Activated naive CD4-positive, alpha-beta T cell (primary cell): ENCODE measurements at places on chromosomes 2 and 18.

- no peak for DNase-seq
Observed at GRCh38 chr2:109247812-109248211, 118.8 kb downstream of the SH3RF3 start.

GRCh38 chr2:27191070-27191829 is 20.6 kb upstream of the ATRAID start:
- DNase-seq: no peak

DNA sequence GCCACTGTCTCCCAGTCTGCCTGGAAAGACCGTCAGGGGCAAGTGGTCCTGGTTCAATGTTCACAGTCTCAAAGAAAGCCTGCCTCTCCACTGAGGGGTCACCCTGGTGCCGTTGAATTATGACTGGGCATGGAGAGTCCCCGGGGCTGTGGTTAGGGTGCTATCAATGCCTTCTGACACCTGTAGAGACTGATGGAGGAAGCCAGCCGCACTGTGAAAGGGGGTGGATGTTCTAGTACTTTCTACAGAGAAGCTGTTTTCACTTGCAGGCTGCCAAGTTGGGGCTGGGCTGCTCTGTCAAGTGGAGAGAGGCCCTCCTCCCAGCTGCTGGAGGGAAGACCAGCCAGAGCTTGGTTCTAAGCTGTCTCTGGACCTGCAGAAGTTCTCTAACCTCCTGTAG is 80.5 kb downstream of the BCL2L11 start:
- no peak for DNase-seq

GRCh38 chr2:85791704-85792565 is 38.1 kb downstream of the ATOH8 start:
- no peak for DNase-seq

DNA sequence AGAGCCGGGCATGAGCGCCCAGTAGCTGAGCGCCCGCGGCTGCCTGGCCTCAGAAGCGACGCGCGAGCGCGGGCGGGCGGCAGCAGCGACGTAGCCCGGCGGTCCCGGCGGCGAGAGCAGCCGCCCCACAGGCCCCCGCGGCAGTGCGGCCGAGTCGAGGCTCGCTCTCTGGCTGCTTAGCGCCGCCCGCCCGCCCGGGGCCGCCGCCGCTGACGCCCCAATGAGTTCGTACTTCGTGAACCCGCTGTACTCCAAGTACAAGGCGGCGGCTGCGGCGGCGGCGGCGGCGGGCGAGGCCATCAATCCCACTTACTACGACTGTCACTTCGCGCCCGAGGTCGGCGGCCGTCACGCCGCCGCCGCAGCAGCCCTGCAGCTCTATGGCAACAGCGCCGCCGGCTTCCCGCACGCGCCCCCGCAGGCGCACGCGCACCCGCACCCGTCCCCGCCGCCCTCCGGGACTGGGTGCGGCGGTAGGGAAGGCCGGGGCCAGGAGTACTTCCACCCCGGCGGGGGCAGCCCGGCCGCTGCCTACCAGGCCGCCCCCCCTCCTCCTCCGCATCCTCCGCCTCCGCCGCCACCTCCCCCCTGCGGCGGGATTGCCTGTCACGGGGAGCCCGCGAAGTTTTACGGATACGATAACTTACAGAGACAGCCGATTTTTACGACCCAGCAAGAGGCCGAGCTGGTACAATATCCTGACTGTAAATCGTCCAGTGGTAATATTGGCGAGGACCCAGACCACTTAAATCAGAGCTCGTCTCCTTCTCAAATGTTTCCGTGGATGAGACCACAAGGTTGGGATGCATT is 847 bp downstream of the HOXD8 start:
- no peak for DNase-seq

- DNase-seq: no peak
Observed at GRCh38 chr2:133819906-133820305, 251.6 kb upstream of the NCKAP5 start.

DNA sequence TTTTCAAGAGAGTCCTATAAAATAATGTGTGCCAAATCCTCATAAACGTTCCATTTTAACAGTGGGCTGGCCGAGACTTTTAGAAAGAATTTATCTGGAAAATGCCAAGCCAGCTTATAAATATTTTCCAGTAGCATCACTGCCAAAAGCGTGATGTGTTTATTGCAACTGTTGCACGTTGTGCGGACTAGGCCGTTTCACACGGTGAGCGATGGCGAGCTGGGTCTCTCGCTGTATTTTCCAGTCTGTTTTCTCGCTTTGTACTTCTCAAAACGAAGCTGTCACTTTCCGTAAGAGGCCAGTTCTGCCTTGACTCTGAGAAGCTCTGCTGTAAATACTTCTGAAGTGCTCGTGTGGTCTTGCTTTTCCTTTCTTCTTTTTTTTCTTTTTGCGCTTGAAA is 65.0 kb upstream of the ZNF236 start:
- DNase-seq: no peak

DNA sequence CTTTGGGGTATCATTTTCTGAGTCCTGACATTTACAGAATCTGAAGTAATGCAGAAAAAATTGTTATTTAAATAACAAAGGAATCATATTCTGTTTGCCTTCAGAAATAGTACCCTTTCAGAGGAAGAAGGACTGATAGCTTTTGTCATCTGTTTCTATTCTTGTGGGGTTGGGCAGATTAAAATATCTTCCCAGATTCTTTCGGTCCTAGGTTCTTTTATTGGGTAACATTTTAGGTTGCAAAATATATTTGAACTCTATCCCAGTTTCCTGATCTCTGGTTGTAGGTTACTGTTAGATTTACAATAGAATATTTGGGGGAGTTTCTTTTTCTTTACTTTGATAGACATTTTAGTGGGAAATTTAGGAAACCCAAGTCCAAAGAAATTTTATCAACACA is 550.5 kb downstream of the SPAG16 start:
- no peak for DNase-seq

- no peak for DNase-seq
Observed at GRCh38 chr2:166384774-166385173, 9.0 kb upstream of the SCN9A start.

DNA sequence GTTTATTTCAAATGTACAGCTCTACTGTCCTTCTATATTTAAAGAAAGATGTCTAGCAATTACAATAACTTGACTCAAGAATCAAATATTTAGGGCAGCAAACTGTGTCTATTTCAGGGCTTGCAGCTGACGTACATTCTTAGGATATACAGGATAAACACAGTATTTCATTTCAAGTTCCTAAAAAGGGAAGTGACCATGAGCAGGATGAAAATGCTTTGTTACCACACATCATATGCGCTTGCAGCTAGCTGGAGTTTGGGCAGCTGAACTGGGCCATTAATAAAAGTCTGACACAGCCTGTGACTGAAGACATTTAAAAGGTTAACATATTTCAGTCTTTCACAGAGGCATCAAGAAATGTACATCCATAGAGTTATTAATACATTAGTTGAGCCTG is 264.6 kb upstream of the TRIB2 start:
- DNase-seq: no peak

DNA sequence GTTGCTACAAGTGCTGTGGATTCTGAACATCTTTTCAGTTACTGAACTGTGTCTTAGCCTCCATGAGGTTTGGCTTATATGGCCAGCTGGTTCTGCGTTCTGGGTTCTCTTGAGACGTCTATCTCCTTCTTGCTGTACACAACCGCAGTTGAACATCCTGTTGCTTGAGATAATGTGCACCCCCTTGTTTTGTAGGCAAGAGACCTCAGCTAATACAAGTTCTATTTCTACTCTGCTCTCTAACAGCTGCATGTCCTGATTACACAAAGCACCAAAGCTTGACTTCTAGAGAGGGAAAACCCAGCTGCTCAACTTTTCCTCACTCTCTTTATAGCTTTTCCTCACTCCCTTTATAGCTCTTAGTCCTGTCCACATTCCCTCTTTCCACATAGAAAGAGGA is 176.0 kb downstream of the LTBP1 start:
- no peak for DNase-seq

- no peak for DNase-seq
Observed at GRCh38 chr18:72444798-72445155, 99.4 kb downstream of the CBLN2 start.

DNA sequence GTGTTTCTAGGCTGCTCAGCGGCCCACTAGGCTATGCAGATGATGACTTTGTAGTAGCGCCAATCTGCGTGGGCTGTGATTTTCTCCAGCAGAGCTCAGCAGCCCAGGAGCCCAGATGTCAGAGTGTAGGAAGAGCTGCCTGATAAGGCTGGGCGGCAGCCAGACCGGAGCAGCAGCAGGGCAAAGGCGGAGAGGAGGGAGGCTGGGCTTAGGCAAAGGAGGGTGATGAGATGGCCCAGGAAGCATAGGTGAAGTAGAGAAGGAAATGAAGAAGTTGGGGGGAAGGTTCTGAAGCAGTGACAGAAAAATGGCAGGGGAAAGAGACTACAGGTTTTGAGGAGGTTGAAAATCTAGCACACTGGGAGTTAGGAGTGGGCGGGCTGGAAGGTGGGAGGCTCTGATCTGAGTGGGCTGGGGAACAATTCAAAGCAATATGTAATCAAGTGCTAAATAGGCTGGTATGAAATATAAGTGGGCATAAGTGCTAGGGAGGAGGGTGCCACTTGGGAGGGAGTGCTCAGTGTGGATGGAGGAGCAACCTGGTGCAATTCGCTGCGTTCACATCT is 50.6 kb upstream of the STPG4 start:
- no peak for DNase-seq

DNA sequence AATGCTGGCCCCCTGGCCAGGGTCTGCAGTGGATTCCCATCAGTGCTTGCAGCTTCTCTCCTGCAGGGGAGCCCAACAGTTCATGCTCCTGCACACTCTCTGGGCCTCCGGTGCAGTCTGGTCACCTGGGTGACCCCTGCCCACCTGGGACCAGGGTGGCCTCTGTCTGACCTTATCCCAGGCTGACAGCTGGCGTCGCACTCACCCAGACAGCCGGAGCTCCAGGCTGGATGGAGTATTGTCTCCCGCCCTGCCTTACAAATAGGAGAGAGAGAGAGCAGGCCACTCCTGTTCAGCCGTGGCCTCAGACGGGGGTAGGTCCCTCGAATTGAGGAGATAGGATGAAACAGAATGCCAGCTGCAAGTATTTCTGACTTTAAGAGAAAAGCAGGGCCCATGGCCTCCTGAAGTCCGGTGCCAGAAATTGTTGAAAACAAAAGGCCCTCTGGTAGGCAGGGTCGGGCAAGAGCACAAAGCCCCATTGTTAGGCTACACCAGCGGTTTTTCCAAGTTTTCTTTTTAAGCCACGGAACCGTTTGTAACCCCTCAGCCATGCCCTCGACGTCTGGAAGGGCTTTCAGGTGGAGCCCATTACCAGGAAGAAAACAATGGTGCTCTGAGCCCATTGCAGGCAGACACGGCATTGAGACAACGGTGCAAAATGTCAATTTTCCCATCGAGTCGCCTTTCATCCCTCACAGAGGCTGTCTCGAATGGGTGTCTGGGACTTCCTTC is 258.4 kb downstream of the BCL11A start:
- DNase-seq: no peak

DNA sequence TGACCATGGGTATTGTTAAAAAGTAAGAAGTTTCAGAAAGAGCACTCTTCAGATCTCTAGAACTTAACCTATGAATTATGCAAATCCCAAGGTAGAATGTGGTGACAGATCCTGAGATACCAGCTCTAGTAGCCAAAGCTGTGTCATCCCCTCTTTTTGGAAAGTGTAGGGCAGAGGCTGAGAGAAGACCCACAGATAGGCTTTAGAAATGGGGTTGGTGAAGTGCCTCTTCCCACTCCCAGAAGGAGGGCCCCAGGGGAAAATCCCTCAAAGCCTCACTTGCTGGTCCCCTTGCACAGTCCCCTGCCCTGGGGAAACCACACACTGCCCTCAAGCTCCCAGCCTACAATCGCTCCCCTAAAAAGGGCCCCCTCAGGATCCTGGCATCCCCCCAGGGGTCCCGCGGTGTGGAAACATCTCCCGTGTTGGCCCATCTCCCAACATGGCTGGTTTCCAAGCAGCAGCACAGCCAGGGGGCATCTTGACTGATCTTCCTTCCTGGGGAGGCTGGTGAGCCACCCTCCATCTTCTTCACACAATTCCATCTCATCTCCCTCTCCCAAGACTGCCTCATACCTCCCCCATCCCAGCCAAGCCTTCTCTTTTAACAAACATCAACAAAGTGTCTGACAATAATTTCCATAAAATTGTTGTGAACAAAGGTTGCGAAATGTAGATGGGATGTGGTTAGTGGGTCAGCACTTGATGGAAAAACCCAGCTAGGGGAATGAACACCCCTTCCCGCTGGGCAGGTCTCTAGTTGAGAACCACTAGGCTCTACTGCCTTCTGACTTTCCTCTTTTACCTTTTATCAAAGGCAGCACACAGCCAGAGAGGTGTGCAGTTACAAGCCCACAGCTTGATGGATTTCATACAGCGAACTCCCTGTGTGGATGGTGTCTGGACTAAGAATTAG is 25.1 kb downstream of the MAL start:
- DNase-seq: no peak

DNA sequence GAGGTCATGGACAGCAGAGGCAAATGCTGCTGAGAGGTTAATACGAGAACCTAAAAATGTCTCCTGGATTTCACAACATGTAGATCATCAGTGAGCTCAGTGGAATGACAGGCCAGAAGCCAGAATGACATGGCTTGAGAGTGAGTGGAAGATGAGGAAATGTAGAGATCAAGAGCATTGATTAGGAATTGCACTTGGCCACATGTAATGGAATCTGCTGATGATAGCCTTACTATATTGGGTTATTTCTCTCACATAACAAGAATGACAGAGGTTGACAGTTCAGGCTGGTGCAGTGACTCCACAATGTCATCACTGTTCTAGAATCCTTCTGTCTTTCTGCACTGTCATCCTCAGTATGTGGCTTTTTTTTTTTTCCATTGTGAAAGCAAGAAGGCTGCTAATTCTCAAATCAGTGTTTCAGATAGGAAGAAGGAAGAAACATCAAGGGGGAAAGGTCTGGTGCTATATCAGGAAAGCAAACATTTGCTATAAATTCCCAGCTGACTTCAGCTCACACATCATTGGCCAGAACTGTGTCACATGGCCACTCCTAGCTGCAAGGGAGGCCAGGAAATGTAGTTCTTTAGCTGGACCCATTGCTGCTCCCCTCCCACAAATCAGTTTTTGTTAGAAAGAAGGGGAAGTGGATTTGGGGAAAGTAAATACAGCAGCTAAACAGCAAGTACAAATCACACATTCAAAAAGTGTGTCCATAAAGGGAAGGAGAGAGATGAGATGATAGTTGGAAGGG is 127.2 kb downstream of the FAM161A start:
- no peak for DNase-seq

DNA sequence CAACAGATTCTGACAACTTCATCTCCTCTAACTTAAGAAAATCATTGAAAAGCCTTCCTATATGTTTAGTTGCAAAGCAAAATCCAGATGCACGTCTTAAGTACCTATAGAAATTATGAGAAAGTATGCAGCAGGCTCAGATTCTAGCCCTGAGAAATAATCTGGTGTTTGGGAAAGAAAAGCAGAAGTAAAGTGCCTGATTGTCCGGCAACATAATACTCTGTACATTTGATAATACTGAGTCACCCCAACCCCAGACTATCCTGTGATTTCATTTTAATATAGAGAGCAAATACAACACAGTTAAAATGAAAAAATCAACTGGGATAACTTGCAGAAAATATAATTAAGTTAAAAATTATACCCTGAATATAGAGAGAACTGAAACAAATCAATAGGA is 13.5 kb downstream of the RFX8 start:
- no peak for DNase-seq

GRCh38 chr2:203682688-203683130 is 23.7 kb upstream of the CD28 start:
- DNase-seq: no peak

- no peak for DNase-seq
Observed at GRCh38 chr18:23260926-23261590, 125.8 kb downstream of the CABLES1 start.

GRCh38 chr2:147810883-147811765 is 33.7 kb upstream of the ACVR2A start:
- no peak for DNase-seq

GRCh38 chr2:194616334-194616733 is 1040.7 kb upstream of the SLC39A10 start:
- no peak for DNase-seq
